ENCODE measurements at places on chromosomes 2 and 18. TPM values are rescaled to one million over a fixed set of nuclear protein-coding genes. Genes with fewer than 3 reads are reported as not detected.

DNA sequence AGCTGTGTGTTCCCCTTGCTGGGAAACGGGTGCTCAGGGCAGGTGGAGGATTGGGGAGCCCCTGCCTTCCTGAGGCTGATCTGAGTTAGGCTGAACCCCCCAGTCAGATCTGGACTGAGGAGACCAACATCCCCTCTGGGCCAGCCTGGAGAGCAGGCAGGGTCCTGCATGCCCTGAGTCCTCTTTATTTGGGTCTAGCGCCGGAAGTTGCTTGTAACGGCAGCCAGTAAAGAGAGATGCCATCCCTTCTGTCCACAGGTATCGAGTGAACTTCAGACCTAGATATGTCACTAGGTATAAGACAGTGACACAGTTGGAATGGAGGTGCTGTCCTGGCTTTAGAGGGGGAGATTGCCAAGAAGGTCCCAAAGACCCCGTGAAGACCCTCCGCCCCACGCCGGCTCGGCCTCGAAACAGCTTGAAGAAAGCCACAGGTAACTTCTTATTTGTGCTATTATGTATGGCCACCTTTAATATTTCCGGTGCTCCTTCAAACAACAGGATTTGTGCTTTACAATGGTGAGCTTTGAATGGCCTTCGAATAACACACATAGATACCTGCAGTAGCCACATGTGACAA is 38.0 kb downstream of the EMILIN2 start:
- H3K4me3 ChIP-seq, result no peak overlapping the region
- no peaks in the 10 kb centered on the region for H3K4me1 ChIP-seq
- H3K27me3 ChIP-seq, result no peaks in the 10 kb centered on the region
- no peak for DNase-seq

SP110 gene
- 21.6 TPM for total RNA-seq

RRM2 gene
- total RNA-seq, result 21.7 TPM

UGT1A8 gene
- 2.5 TPM for total RNA-seq

ACADL gene
- total RNA-seq, result not detected

GRCh38 chr2:5782103-5782502 is 89.9 kb downstream of the SOX11 start:
- H3K27me3 ChIP-seq, result no peaks in the 10 kb centered on the region
- H3K4me1 ChIP-seq, result no peaks in the 10 kb centered on the region
- H3K27ac ChIP-seq, result no peak overlapping the region
- DNase-seq, result no peak
- no peak overlapping the region for H3K4me3 ChIP-seq
- H3K36me3 ChIP-seq, result no peaks in the 10 kb centered on the region

RNU2-63P gene
- not detected for total RNA-seq

GRCh38 chr2:203748331-203749126 is 42.1 kb downstream of the CD28 start:
- no peaks in the 10 kb centered on the region for H3K36me3 ChIP-seq
- H3K27me3 ChIP-seq, result no peaks in the 10 kb centered on the region
- no peak for DNase-seq
- H3K27ac ChIP-seq, result no peak overlapping the region
- no peaks in the 10 kb centered on the region for H3K4me1 ChIP-seq
- no peak overlapping the region for H3K4me3 ChIP-seq
